ENCODE measurements at places on chromosomes 4 and X.

DNA sequence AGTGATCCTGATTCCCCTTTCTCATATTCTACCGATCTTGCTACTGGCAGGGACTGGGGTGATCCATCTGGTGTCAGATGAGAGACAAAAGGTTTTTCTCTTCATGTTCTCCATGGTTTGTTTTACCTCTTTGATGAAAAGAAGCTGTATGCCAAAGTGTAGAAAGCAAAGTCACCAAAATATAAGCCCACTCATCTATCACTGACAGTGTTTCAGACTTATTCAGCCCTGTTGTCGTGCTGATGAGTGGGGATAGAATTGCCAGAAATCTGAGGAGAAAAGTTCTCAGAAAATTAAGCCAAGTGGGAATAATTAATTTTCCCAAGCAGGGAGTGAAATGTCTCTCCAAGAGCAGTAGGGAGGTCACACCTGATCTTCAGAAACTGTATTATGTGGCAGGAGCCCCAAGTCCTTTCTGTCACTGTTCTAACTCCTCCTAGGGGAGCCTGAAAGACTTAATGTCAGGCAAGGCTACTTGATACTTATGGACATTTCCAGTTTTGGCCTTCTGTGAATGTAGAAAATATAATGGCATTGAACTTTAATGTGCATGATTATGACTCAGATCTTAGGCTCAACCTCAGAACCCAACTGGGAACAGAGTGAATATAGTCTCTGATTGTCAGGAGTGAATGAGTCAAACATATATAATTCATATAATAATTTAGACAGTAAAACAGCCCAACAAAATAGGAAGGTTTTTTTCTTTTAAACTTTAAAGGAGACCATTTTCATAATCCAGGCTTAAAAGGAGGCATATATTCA is 298.1 kb downstream of the ANKRD50 start:
- no peak overlapping the region for H3K27ac ChIP-seq
- no peak for DNase-seq
- no peak overlapping the region for H3K4me3 ChIP-seq
- H3K27me3 ChIP-seq = no peaks in the 10 kb centered on the region
- no peaks in the 10 kb centered on the region for H3K36me3 ChIP-seq

DNA sequence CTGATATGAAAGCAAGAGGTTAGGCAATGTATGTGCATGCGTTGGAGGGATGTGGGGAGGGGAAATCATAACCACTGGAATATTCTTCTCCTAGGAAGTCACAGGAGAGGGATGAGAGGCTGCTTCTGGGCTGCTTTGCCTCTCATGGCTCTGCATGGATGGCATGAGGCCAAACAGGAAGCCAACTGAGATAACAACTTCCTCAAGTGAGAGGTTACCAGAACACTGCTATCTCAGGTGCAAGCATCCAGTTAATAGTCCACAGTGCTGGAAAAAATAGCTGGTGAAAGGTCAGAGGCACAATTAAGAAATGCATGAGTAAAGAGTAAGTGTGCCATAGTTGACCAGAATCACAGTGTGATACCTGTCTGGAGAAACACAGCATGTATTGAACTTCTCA is 113.3 kb downstream of the ELOVL6 start:
- peaks cover 14% of the 10 kb centered on the region for H3K4me1 ChIP-seq
- H3K36me3 ChIP-seq = no peaks in the 10 kb centered on the region
- no peak overlapping the region for H3K27ac ChIP-seq

GRCh38 chr4:81256059-81256970 is 41.3 kb upstream of the PRKG2 start:
- no peak overlapping the region for H3K27ac ChIP-seq
- no peak overlapping the region for H3K4me3 ChIP-seq
- H3K36me3 ChIP-seq = no peaks in the 10 kb centered on the region
- DNase-seq = no peak
- H3K27me3 ChIP-seq = no peaks in the 10 kb centered on the region

- H3K4me3 ChIP-seq = no peak overlapping the region
- H3K36me3 ChIP-seq = no peaks in the 10 kb centered on the region
- H3K4me1 ChIP-seq = no peaks in the 10 kb centered on the region
- H3K27me3 ChIP-seq = no peaks in the 10 kb centered on the region
Measured at GRCh38 chrX:39065051-39065871, 264.0 kb downstream of the MID1IP1 start.

GRCh38 chrX:54044877-54045338 is 635 bp upstream of the PHF8 start:
- H3K4me3 ChIP-seq = peak overlapping the region; percentile 85
- H3K36me3 ChIP-seq = no peaks in the 10 kb centered on the region

GRCh38 chrX:40637687-40638086 is 9.7 kb downstream of the CXorf38 start:
- no peak for DNase-seq
- H3K27ac ChIP-seq = no peak overlapping the region
- H3K27me3 ChIP-seq = no peaks in the 10 kb centered on the region
- H3K4me1 ChIP-seq = no peaks in the 10 kb centered on the region

GRCh38 chrX:150870487-150871340 is 27.8 kb downstream of the CD99L2 start:
- H3K4me1 ChIP-seq = peaks cover 52% of the 10 kb centered on the region
- H3K36me3 ChIP-seq = no peaks in the 10 kb centered on the region
- H3K4me3 ChIP-seq = no peak overlapping the region
- H3K27ac ChIP-seq = peak overlapping the region; percentile 35
- no peaks in the 10 kb centered on the region for H3K27me3 ChIP-seq

Measured in heart right ventricle (tissue), 16 donors.